ENCODE measurements at places on chromosomes 4 and X. TPM values are rescaled to one million over a fixed set of nuclear protein-coding genes. Genes with fewer than 3 reads are reported as not detected.

DRD5 gene
- 0.13 TPM for total RNA-seq

DNA sequence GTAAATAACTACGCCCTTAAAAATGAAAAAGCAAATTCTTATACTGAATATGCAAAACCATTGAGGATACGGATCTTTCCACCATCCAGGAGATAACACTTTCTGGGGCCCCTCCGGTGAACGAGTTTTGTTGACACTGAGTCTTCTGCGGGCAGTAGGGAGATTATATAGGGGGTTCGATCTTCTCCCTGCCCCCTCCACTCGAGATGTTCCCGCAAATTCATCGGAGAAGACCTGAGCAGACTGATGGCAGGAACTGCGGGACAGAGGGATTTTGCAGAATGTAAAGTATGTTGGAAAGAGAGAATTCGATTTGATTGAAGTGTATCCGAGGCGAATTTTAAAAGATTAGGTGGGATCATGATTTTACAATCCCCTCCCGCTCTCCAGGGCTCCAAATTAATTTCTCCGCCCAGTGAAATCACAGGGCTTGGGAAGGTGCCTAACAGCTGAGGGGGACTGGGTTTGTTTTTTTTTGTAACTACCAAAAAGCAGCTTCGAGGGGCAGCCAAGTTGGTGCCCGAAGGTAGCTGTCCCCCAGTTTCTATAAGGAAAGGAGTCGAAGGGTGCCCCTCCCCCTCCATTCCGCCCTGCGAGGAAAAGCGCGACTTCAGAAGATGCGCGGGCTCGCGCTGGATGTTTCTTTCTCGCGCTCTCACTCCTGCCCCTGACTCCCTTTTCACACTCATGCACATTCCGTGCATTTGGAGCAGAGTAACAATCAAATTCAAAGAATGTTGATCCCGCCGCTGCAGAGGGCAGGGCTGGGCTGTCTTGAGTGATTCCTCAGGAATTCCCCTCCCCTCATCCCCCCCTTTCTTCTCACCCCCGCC, 1.2 kb downstream of the TMEM255A start:
- H3K4me1 ChIP-seq: peaks cover 10% of the 10 kb centered on the region
- H3K36me3 ChIP-seq: no peaks in the 10 kb centered on the region
- peak overlapping the region; percentile 61 for H3K4me3 ChIP-seq
- peaks cover 82% of the 10 kb centered on the region for H3K27me3 ChIP-seq
- DNase-seq: no peak
- peak overlapping the region; percentile 42 for H3K27ac ChIP-seq

DNA sequence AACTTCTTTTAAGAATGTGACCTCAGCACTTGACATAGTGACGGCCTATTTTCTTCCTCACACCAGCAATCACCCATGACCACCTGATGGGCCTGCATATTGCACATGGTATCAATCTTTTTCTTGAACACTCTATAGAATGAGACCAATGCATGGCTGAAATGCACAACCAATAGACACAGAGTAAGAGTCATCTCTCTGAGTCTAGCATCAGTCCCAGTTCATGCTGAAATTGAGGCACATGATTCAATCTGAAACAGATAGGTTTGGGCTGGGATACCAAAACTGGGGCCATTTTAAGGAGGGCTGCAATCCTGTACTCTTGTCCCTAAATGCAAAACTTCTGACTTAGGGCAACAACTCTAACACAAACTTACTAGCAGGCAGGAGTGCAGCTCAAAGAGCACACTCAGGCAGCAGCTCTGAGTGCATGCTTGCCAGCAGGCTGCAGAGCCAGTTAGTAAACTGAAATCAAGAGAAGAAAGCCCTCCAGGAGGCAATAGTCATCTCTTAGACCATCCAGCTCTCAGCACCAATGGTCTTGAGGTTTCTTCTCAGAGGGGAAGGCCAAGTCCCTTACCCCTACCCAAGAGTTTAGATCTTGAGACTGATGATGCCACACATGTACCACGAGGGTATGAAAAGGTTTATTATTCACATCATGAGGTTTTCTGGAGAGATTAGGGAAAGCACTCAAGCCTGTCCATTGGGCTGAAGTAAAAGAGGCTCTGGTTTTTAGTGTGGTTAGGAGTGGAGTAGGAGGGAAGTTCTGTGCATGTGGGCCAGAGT, 24.7 kb upstream of the GPR101 start:
- no peaks in the 10 kb centered on the region for H3K36me3 ChIP-seq
- no peak overlapping the region for H3K4me3 ChIP-seq
- H3K27ac ChIP-seq: no peak overlapping the region
- no peak for DNase-seq

GRCh38 chr4:59904331-59904730, 1295.8 kb upstream of the ADGRL3 start:
- no peak overlapping the region for H3K4me3 ChIP-seq
- no peaks in the 10 kb centered on the region for H3K36me3 ChIP-seq
- DNase-seq: no peak
- no peaks in the 10 kb centered on the region for H3K4me1 ChIP-seq
- H3K27ac ChIP-seq: no peak overlapping the region

DNA sequence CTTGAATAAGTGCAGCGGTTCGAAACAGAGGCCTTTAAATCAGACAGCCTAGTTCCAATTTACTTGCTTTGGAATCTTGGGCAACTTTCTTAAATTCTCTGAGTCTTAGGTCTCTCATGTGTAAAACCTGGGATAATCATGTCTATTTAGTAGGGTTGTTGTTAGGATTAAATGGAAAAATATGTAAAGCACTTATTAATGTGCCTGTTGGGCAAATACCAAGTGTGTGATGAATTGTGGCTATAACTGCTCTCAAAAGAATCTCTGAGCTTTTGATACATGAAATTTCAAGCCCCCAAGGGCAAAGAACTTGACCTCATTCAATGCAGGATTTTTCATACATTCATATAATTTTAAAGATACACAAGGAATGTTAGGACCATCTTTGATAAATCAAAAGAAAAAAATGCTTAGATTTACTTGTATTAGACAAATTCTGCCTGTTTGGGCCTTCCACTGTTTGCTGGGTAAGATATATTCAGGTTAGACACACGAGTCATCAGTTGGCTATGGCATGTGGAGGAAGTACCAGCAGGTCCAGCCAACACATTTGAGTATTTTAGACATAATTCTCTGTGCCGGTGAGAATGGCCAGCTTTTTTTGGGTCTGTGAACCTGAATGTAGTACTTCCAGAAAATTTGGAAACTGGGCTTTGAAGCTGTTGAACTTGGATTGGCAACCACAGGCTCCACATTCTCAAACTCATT, 241.4 kb upstream of the CNKSR2 start:
- DNase-seq: no peak
- no peaks in the 10 kb centered on the region for H3K4me1 ChIP-seq
- H3K27me3 ChIP-seq: no peaks in the 10 kb centered on the region
- no peaks in the 10 kb centered on the region for H3K36me3 ChIP-seq
- H3K4me3 ChIP-seq: no peak overlapping the region

All from progenitor cell of endocrine pancreas (in vitro differentiated cells).